ENCODE measurements at places on chromosomes 2 and 18.
A peak's percentile ranks its signal among the peaks of the same experiment; 100 is the strongest.

DNA sequence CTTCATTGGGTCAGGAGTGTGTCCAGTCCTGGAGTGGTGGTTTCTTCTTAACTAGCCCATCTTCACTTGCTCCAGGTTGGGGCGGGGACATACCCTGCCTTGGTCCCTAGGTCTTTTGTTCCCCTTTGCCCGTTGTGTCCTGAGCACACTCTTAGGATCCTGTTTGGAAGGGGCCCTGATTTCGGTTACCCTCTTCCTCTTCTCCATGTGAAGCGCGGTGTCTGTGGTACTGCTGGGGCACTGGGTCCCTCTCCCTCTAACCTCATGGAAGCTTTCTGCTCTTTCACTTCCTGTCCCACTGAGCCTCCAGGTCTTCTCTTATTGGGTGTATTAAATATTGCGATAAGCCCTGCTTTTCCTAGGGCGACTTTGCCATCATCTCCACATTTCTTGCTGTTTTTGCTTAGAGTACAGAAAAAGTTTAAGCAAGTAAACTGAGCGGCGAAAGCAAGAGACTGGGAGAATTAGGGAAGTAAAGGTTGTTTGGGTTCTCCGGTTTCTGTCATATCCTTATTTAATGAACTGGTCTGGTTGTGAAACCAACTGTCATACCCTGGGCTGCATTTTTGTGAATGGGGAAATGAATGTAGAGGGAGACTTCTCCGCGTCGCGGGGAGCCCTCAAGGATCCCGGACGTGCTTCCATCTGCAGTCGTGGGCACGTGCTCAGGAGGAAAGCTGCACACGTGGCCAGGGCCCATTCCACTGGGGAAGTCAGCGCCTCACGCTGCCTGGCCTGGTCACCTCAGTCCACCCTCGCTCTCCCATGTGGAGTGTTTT is 73.8 kb upstream of the B3GNT7 start:
- DNase-seq = no peak

DNA sequence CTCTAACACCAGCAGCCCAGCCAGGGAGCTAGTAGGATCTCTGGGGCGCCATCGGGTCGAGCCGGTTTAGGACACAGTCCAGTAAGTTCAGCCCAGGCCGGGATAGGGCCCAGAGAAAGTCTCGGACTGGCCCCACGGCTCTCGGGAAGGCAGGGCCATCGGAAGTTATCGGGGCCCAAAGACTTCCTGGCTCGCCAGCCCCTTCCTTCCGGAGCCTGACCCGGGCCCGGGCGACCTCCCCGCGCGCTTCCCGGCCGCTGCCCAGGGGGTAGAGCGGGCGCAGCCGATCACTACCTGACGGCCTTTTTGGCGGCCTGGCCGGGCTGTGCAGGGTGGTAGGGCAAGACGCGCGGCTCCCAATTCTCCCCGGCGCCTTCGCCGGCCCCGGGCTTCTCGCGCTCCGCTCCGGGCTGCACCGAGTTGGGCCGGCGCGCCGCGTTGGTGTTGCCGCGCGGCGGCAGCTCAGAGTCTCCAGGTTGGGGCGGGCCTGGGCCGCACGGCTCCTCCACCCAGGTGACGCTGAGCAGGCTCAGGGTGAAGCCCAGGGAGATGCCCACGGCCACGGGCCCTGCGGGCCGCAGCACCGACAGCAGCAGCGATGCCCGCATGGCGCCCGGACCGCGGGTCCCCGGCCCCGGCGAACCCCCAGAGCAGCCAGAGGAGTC is 546 bp downstream of the CHPF start:
- DNase-seq = no peak

DNA sequence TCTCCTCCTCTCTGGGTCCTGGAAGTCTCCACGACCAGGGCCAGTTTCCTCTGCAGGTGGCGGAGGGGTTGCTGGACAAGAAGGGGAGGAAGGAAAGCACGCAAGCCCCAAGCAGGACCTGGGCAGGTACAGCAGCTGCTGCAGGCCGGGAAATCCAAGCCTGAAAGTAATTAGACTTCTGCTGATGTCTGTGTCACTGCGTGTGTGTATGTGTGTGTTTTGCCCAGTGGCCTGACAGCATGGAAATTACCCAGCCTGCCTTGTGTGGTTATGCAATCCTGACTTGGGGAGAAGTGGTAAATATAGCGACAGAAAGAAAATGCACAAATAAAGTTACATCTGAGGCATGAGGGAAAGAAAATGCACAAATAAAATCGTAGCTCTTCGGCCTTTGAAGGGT is 121.8 kb upstream of the ZBTB14 start:
- DNase-seq = peak; percentile 31

- peak; percentile 81 for DNase-seq
Measured at GRCh38 chr2:95057535-95058370, 32.2 kb downstream of the MAL start.

DNA sequence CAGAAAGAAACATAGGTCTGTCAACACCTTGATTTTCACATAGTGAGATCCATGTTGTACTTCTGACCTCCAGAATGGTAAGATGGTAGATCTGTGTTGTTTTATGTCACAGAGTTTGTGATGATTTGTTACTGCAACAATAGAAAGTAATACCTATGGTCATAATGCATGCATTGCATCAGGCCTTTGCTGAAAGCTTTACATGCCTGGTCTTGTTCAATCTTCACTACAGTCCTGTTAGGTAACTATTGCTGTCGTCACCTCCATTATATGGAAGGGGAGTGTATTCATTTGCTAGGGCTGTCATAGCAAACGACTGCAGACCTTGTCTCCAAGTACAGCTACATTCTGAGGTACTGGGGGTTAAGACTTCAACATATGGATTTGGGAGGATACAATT is 243.5 kb downstream of the ANAPC1 start:
- DNase-seq = no peak

GRCh38 chr2:180257247-180257646 is 250.2 kb upstream of the CWC22 start:
- no peak for DNase-seq

DNA sequence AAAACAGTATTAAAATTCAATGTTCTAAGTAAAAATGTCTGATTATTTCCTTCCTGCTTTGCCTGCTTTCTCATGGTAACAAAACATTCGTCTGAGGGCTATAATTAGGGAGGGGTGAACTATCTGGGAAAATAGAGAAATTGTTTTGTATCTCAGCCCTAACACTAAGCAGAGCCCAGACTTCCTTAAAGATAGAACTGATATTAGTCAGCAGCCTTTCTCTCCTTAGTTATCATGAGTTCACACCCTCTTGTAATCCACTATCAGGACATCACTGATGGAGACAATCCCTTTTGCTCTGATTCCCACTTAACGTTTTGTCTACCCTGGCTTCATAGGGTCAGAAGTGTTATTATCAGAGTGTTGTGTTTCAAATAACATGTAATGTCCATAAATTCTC is 701.1 kb upstream of the ZEB2 start:
- DNase-seq = no peak

DNA sequence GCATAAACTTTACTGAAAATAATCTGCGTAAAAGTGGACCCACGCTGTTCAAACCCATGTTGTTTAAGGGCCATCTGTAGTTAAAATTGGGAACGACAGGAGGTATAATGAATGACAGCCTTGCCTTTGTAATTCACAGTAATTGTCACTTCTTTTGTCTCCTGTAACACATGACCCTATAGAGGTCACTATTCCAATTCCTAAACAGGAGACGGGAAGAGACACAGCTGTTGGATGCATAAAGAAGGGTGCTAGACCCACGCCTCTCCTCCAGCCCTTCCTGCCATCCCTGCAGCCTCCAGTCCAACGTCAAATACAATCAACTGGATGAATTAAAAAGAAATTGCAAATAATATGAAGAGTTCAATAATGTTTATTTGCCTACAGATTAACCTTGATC is 63.1 kb upstream of the NFATC1 start:
- no peak for DNase-seq

DNA sequence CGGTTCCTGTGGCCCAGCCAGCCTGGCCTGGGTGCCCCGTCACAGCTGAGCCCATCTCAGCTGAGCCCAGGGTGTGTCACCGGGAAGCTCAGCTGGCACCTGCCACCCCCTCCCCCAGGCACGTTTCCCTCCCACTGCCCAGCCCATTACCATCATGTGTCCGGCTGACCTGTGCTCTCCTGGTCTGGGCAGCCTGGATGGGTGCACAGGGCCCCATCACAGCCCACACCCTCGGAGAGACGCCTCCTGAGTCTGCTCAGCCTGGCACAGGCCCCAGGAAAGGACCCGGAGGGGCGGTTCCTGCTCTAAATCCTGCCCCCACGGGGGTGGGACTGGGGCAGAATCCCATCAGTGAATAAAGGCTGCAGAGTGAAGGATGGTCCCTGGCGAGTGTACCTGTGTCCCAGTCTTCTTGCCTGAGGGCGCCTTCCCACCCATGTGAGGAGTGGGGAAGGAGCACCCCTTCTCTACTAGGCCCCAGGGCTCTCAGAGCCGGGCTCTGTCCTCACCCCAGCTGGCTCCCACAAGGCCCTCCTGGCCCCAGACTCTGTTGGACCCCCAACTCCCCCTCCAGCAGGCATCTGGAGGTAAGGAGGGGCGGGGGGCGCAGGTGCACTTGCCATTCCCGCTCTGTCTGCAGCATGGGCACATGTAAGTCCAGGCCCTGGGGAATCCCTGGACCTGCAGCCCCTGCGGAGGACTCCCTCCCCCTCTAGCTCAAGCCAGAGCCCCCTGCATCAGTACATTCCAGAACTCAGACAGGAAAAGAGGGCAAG is 21.2 kb downstream of the GPC1 start:
- no peak for DNase-seq

GRCh38 chr18:46174342-46175041 is 70.3 kb downstream of the HAUS1 start:
- no peak for DNase-seq

GRCh38 chr2:191446910-191447309 is 201.7 kb downstream of the MYO1B start:
- DNase-seq = no peak

- DNase-seq = no peak
Measured at GRCh38 chr2:161425728-161426454, 9.8 kb downstream of the TBR1 start.

GRCh38 chr2:130823886-130824491 is 12.7 kb upstream of the ARHGEF4 start:
- DNase-seq = no peak

- no peak for DNase-seq
Measured at GRCh38 chr2:240568678-240569522, 616 bp downstream of the RNPEPL1 start.

- no peak for DNase-seq
Measured at GRCh38 chr2:166867874-166868514, 20.3 kb upstream of the XIRP2 start.

DNA sequence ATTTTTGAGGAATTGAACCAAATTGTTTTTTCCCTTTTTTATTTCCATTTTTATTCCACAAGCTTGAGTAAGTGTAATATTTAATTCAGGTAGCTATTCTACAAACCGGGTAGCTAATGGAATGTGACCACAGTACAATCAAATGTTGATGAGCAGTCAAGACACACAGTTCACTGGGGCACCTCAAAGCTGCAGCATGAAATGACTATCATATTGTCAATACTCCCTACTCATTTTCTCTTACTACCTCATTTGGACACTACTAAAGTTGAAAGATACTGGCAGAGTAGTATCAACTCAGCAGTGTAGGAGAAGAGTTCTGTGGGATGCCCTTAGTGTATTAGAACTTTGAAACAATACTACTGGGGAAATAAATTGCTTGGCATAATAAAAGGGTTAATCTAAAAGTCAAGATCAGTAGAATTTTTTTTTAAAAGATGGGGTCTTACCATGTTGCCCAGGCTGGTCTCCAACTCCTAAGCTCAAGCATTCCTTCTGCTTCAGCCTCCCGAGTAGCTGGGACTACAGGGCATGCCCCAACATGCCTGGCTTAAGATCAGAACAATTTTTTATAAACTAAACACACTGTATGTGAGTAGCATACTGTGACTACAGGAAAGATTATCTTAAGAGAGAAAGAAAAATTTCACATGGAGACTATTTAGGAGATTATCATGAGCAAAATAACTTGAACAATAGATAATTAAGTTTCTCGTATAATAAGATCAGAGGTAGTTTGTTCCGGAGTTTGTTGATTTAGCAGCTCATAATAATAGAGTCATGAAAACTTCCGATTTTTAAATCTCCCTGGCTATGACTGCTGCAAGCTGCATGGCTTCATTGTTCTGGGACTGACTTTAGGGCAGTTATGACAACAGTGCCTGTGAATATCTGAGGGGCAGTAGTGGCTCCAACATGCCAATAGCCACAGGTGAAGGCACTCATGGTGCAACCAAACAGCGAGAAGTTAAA is 43.7 kb downstream of the MYO3B start:
- no peak for DNase-seq

DNA sequence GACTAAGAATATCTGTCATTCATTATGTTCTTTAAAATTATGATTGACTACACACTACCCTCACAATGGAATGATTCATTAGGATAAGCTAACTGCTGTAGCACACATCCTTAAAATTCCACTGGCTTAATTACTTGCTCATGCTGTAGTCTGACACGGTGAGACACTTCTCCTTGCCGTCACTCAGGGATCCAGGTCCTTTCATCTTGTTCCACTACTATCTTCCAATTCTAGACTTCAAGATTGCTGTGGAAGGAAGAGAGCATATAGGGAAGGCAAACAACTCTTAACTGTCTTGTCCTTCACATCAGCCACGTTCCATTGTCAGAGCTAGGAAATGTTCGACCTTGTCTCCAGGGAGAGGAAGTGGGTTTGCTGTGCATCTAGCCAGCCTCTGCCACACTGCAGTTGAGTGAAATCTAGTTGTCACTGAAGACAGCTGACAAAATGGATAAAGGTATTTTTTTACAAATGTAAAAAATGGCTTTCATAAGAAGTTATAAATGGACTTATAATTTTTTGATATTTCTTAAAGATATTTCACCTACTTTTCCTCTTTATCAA is 30.1 kb downstream of the GREB1L start:
- DNase-seq = no peak

DNA sequence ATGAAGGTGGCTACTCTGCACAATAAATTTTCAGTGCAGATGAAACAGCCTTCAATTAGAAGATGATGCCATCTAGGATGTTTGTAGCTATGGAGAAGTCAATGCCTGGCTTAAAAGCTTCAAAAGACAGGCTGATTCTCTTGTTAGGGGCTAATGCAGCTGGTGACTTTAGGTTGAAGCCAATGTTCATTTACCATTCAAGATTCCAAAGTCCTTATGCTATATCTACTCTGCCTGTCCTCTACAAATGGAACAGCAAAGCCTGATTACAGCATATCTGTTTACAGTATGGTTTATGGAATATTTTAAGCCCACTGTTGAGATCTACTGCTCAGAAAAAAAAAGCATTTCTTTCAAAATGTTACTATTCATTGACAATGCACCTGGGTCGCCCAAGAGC is 15.8 kb downstream of the TGFA start:
- DNase-seq = no peak

All from nucleus accumbens (tissue), 56 donors.